ENCODE measurements at places on chromosomes 3 and 15. TPM values are rescaled to one million over a fixed set of nuclear protein-coding genes. Genes with fewer than 3 reads are reported as not detected.

DNA sequence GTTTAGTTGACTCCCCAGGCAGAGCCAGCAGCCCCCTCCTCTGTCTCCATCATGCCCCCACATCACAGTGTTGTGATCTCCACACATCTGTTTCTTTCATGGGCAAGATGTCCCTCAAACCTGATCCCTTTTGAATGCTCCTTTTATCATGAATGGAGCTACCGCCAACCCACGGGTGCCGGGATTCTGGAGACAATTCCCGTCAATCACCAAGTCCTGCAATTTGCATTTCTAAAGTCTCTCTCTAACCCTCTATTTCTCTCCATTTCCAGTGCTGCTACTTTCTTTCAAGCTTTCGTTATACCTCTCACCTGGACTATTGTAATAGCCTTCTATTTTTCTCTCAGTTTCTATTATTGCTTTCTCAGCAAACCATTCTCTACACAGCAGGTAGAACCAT is 89.7 kb upstream of the CCNL1 start:
- no peak for DNase-seq

GRCh38 chr15:37820380-37821128 is 113.9 kb upstream of the TMCO5A start:
- no peak for DNase-seq

DNA sequence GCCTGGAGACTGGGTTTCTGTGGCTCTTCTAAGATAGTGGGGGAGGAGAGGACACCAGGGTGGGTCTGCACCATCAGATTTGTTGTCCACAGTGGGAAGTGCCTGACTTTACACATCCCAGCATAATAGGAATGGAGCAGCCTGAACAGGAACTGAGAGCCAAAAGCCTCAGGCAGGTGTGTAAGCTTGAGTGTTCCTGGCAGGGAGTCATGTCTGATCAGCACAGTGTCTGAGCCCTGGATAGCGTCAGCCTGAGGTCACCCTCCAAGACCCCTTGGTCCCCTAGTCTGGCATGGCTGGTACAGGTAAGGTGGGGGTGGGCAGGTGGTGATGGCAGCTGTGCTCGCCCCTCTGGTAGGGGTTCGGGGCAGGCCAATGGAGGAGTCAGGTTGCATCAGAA is 20.2 kb downstream of the INSYN1 start:
- DNase-seq = no peak

GRCh38 chr15:59963322-59963721 is 40.8 kb upstream of the FOXB1 start:
- no peak for DNase-seq

DNA sequence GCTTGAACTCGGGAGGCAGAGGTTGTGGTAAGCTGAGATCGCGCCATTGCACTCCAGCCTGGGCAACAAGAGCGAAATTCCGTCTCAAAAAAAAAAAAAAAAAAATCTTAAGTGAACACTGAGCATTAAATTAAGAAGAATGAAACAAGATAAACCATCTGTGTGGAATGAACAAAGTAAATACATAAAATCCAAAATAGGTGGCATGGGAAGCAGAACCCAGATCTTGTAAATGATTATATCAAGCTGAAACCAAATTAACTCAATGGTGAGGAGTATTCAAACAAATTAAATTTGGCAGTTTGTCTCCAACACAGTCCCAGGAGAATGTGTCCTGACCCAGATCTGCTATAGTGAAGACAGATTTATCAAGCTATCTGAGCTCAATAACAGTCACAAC is 32.1 kb downstream of the STAG1 start:
- DNase-seq = no peak

DNA sequence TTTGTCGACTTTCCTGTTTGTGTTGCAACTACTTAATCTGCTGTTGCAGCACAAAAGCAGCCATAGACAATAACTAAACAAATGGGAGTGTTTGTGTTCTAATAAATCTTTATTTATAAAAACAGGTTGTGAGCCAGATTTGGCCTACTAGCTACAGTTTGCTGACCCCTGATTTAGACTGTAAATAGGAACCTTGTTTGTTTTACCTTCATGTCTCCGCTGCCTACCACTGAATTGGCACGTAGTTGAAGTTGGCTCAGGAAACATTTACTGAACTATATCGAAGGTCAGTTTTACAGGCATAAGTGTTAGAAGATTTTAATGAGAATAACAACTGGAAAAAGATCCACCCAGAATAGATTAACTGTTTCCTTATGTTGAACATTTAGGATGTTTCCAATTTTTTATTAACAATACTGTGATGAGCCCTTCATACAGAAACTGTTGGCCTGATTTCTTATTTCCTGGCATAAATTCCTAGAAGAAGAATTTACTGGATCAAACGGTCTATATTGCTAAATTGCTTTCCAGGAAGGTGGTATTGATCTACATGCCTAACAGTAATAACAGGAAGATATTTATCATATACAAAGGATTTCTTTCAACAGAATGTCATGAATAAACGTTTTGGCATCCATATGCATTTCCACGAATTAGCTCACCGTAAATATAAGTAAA is 156.2 kb upstream of the NR2E3 start:
- DNase-seq = no peak

DNA sequence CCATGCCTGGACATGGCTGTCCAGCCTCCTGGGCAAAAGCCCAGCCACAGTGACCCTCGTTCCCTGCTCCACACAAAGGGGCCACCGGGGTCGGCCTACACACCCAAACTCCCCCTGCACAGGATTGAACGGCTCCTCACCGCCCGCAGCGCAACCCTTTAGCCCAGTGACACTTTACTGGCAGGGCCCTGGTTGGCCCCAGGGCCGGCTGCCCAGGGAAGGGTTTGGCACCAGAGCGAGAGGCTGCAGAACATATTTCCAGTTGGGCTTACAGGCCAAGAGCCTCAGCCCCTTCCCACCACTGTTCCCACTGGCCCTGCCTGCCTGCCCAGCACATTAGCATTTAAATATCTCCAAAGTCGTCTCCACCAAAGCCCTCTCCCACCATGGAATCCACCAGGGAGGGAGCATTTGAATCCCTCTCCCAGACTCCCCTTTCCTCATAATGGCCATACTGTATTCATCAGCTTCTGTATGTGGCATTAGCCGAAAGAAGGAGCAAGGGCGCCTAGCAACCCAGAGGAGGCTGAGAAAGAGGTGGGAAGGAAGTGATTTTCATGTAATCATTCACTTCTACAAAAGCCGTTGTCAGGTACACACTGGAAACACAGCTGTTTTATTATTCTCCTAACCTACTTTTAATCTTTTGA is 85.4 kb downstream of the SLC6A11 start:
- no peak for DNase-seq

GRCh38 chr15:64029110-64029509 is 17.2 kb downstream of the DAPK2 start:
- DNase-seq = no peak

GRCh38 chr3:58027704-58028317 is 19.6 kb downstream of the FLNB start:
- DNase-seq = no peak

DNA sequence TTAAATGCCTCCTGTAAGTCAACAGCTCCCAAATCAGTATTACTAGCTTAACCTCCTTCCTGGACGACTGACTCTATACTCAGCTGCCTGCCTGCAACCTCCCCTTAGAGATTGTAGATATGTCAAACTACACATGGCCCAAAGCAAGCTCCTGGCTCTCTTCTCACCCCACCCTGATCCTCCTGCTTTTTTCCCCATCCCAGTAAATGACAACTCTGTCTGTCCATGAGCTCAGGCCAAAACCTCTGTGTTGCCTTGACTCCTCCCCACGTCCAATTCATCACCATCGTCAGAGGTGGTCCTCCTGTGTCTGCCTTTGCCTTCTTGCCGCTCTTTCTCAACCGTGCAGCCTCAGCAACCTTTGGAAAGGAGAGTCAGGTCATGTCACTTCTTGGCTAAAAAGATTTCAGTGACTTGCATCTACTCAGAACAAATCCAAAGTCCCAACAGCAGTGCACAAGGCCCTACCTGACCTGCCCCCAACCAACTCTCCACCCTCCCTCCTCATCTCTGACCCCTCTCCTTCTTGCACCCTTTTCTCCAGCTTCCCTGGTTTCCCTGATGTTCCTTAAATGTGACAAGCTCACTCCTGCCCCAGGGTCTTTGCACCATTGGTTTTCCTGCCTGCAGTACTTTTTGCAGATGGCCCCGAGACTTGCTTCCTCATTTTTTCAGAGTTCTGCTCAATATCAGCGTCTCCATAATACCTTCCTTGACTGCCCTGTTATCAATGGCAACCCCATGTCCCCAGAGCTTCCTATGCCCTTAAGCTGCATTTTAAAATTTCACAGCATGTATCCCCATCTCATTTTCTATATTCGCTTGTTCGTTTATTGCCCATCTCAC is 52.8 kb downstream of the LSM3 start:
- DNase-seq = no peak

- DNase-seq = peak; percentile 30
Observed at GRCh38 chr3:56042326-56042951, 425.8 kb downstream of the ERC2 start.

- no peak for DNase-seq
Observed at GRCh38 chr15:101148881-101149664, 102.8 kb downstream of the CHSY1 start.

DNA sequence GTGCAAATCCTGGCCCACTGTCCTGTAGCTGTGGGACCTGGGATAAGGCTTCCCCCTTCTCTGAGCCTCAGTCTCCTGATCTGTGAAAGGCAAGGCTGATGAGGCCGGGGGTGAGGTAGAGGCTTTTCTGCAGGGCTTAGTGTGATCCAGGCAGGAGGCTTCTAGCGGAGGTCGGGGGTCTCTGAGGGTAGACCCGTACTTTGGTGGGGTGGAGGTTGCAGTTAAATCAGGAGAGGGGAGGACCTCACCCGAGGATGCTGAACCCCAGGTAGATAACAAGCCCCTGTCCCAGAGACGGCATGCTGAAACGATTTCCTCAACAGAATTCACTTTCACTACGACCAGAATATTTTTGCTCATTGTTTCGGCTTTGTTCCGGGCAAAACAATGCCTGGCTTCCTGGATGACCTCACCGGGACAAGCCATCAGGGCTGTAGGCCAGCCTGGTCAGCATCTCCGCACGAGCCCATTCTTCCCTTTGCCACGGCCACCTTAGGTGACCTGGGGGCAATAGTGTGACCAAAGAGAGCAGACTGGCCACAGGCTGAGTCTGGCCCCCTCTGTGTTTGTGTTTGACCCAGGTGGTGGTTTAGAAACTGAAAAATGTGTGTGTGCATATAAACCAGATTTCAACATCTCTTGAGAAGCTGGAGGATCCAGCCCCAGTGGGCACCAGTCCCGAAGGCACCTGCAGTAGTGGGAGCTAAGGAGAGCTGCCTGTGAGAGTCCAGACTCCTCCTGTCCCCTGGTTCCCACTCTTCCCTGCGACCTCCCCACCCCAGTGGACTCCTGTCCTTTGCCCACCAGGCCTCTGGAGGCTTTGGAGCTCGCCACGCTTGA is 33.0 kb downstream of the SLC6A6 start:
- DNase-seq = no peak

- DNase-seq = no peak
Observed at GRCh38 chr15:64909546-64909945, 2.2 kb upstream of the ANKDD1A start.

- no peak for DNase-seq
Observed at GRCh38 chr3:115974940-115975339, 351.6 kb downstream of the GAP43 start.

GRCh38 chr3:112371569-112371968 is 38.6 kb downstream of the CD200 start:
- DNase-seq = no peak

DNA sequence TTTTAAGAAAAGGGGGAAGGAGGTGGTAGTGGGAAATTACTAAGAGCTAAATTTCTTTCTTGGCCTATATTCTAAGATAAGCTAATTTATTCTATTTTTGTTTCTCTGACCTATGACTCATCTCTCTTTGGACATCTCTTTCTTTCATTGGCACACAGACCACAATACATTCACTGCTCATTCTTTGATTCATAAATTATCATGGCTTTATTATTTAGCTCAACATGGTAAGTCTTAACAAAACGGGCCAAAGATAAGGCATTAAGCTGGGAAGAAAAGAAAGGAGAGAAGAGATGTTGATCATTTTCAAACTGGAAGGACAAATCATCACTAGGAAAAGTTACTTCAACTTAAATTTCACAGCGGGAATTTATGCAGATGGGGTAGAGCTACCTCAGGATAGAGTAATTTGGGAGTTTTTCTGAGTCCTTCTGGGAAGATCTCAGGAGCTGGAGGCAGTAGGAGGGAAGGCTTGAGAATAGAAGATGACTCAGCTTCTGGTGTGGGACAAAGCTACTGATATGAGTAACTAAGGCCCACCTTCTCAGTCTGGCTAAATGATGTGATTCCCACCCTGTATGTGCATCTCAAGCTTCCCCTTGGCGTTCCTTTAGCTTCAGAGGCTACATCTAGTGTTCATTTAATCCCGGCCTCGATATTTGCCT is 7.5 kb upstream of the ALCAM start:
- DNase-seq = no peak

DNA sequence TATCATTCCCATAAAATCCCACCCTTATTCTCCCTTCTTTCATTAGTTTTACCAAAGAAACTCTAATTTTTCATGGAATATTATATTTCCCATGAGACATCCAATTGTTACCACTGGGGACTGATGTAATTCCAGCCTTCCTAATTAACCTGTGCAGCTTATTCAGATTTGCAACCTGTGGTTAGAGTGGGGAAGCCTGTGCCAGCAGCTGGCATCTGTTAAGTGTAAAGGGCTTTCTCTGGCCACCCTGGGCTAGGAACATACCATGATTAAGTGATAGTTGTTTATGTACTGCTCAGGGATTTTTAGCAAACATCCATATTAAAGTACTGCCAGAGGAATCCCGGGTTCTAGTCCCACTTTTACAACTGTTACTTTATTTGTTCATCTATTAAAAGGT is 78.2 kb downstream of the TPRG1 start:
- no peak for DNase-seq

- no peak for DNase-seq
Observed at GRCh38 chr3:15781131-15781530, 16.6 kb downstream of the ANKRD28 start.

- no peak for DNase-seq
Observed at GRCh38 chr15:81776976-81777375, 268.8 kb downstream of the MEX3B start.

DNA sequence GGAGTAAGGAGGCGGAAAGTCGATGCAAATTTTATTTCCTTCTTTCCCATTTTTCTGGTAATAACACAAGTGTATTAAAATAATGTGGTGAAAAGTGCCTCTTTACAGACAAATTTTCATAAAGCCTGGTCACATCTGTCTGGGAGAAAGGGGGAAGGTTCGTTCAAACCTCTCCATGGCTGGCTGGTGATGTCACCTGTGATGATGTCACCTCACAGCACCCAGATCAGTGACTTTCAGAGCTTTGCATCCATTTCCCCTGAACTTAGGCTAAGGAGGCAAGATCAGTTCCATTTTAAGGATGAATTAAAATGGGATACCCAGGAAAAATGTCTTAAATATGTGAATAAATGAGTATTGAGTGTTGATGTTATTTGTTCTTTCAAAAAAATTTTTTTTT is 34.1 kb downstream of the ATP10A start:
- no peak for DNase-seq

- DNase-seq = no peak
Observed at GRCh38 chr3:113531826-113532697, at the start of gene SIDT1. SIDT1 (plus strand) TSS chr3:113532555; CDS start chr3:113533022, 467 bp downstream.

Gene SPATA12
- total RNA-seq = 0.12 TPM

Gene SCAANT1
- not detected for total RNA-seq

Gene DYNC1LI1
- 56.0 TPM for total RNA-seq

Gene COL8A1
- total RNA-seq = 179 TPM

Gene C15orf62
- 0.25 TPM for total RNA-seq

Gene ADGRG7
- not detected for total RNA-seq

Gene NDUFB4
- 185 TPM for total RNA-seq

Gene SUCNR1
- total RNA-seq = 3.8 TPM

Gene ESYT3
- 2.6 TPM for total RNA-seq

Gene ATP13A5
- not detected for total RNA-seq

Gene SPINK8
- not detected for total RNA-seq

Gene RAP2B
- 25.0 TPM for total RNA-seq

Gene ERICH6
- total RNA-seq = not detected

Gene SEMA3B
- 4.9 TPM for total RNA-seq

Data from NCI-H460 (cell line).